ENCODE measurements at places on chromosomes 1 and 21.
A peak's percentile ranks its signal among the peaks of the same experiment; 100 is the strongest.

DNA sequence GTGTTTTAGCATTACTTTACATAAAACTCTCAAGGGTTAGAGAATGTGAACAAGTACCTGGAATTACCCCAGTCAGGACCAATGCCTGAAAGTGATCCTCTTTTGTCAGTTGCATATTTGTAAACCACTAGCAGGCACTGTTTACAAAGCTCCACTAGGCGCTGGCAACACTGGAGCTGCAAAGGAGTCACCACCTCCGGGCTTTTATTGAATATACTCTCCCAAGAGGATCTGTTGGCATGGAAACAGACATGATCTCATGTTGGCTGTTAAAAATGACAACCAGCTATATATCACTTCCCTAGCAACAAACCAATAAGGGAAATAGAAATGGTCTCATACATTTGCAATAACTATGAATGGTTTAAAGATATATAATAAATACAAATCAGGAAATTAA, 116.0 kb downstream of the TTLL7 start:
- no peak for DNase-seq

DNA sequence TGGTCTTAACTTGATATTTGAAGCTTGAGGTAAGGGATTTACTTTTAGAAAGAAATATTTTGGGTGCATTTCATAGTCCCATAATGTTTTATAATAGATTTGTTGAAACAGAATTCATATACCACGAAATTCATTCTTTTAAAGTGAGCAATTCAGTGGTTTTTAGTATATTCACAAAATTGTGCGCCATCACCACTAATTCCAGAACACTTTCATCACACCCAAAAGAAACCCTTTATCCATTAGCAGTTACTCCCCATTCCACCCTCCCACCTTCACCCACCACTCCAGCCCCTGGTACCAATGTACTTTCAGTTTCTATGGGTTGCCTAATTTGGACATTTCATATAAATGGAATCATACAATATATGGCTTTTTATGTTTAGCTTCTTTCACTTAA, 38.9 kb upstream of the DMRTB1 start:
- DNase-seq, result no peak

GRCh38 chr1:117753232-117753631, 147.4 kb downstream of the TENT5C start:
- DNase-seq, result no peak

- no peak for DNase-seq
Measured at GRCh38 chr1:151325231-151325630, 2.0 kb downstream of the PI4KB start.

DNA sequence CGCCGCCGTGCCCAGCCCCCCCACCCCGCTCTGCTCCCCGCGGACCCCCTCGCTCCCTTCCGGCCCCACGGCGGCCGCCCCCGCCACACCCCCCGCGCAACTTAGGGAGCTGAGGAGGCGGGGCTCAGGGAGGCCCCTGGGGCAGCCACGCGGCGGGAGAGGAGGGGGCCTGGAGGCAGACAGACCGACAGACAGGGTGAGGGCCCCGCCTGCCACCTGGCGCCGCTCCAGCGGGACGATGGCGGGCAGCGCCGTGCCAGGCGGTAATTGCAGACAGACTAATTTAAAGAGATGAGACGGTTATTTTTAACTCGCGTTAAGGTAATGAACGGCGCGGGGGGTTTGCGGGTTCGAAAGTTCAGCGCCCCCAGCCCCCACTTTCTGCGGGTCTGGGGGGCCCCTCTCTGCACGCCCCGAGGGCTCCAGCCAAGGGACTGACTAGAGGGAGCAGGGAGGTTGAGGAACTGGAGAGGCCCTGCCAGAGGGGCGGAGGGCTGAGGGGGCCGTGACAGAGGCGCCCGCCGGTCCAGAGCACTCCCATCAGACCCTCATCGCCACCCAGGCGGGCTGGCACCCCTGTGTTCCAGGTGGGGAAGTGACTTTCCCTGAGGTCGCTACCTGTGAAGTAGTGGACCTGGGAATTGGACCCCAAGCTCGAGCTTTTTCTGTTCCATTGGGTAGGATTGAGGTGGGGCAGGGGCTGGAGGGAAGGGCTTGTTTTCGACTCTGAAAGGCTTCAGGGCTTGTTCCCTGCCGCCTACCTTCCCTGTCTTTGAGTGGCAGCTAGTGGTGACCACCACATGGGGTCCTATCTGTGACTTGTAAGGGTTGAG, 5.4 kb downstream of the FOXO6 start:
- peak; percentile 65 for DNase-seq

DNA sequence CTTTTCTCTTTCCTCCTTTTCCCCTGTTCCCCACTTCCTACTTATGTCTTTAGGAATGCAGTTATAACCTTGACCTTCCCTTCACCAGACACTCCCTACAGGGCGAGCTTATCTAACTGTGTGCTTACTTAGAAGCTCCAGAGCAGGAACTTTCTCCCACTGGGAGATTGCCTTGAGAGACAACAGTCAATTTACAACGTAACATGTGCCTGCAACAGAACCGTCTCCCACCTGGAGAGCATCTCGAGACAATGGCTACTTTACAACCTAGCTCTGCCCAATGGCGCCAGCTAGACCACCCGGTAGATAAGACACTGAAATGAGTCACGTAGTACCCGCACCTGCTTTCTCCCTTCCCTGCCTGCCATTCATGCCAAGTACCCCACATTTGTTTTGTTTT, 16.7 kb downstream of the HMGN1 start:
- no peak for DNase-seq

DNA sequence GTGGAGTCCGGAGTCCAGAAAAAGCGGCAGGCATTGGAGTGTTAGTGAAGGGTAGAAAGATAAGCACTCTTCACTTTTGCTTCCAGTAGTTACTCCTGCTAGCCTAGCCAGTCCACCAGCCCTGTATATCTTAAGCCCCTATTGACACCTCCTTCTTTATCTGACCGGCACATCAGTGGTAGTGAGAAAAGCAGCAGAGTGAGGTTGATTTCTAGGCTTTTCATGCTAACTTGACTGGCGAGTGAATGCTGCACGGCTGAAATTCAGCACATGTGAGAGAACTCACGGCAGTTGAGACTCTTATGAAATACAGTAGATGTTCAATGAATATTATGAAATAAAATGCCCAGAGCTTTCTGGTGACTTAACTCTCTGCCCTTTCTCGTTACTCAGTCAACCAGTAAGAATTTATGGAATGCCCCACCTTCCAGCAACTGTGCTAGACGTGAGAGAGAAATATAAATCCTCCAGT, 128.2 kb downstream of the CACHD1 start:
- DNase-seq, result no peak

DNA sequence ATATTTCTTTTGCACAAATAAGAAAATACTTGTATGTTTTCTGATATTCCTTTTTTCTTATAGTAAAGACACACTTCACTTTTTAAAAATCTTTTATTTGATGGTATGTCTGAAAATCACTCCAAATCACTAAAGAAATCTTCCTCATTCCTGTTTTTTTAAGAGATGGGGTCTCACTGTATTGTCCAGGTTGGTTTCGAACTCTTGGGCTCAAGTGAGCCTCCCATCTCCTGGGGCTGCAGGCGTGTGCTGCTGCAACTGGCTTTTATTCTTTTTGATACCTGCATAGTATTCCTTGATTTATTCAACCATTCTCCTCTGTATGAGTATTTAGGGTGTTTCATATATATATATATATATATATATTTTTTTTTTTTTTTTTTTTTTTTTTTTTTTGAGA, 88.1 kb downstream of the OSBPL9 start:
- DNase-seq, result no peak

- no peak for DNase-seq
Measured at GRCh38 chr1:53070621-53071020, 8.6 kb downstream of the PODN start.

All from CD4-positive, alpha-beta T cell treated with Interleukin-12 subunit alpha and Interleukin-12 subunit beta, for 1 hour (primary cell).